ENCODE measurements at places on chromosomes 4 and X. TPM values are rescaled to one million over a fixed set of nuclear protein-coding genes. Genes with fewer than 3 reads are reported as not detected.

APLN gene
- total RNA-seq, result 0.52 TPM

DMRTC1 gene
- total RNA-seq, result not detected

XK gene
- 4.9 TPM for total RNA-seq

AREG gene
- total RNA-seq, result 7.4 TPM

RBMXL3 gene
- not detected for total RNA-seq

TAF9B gene
- 35.1 TPM for total RNA-seq

TMEM129 gene
- total RNA-seq, result 38.4 TPM

SRPK3 gene
- total RNA-seq, result 2.7 TPM

RGN gene
- total RNA-seq, result 7.0 TPM

F8A1 gene
- 35.7 TPM for total RNA-seq

DNA sequence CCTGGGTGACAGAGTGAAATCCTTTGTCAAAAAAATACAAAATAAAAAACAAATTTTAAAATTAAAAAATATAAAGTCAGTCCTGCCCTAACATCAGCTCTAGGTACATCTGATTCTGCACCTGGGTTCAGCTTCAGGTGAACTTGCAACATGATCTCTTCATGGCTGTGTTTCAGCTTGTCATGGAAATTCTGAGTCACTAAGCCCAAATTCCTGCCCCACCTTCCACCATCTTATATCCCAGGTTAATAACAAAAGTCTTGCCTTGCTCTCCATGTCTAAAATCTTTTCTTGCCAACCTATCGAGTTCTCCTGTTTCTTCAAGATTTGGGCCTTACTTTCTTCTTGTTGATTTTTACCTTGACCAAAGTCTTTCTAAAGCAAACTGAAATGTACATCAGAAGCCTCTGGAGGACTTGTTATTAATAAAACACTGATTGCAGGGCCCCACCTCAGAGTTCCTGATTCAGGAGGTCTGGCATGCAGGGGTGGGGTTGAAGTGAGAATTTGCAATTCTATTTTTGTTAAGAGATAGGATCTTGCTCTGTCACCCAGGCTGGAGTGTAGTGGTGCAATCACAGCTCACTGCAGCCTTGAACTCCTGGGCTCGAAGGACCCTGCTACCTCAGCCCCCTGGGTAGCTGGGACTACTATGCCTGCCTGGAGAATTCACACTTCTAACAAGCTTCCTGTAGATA is 125.8 kb upstream of the VCX3A start:
- DNase-seq, result no peak

- no peak for DNase-seq
These were observed 43.4 kb downstream of the OSTC start for GRCh38 chr4:108693819-108694218.

- no peak for DNase-seq
These were observed 24.9 kb downstream of the AR start for GRCh38 chrX:67568769-67569168.

DNA sequence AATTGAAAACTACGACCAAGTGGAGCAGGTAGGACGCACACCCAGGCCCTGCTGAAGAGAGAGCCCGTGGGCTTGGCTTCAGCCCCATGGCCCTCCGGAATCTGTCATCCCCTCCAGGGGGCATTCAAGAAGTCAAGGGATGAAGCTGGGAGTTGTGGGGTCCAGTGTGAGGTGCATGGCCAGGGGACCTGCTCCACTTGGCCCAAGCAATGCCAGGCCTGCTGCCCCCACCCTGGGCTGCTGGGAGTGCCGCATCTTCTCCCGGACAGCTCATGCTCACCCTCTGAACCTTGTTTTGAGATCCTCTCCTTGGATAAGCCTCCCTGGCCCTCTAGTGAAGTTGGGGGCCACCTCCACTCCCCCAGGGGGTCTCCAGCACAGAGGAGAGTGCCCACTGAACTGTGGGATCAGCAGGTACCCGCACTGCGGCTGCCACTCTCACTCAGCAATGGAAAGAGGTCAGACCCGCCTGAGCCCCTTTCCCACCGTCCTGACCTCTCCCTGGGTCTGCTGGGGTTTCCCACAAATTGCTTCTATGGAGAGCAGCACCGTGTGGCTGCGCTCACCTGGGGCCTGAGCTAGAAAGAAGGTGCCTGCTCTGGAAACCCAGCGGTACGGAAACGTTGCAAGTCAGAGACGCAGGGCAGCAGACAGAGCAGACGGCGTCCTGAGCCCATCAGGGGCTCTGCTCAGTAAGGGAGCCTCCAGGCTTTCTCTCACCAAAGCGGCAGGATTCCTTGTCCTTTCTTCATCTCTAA is 5.0 kb upstream of the ABLIM2 start:
- DNase-seq, result no peak

GRCh38 chrX:9867226-9867625 is 81.0 kb downstream of the SHROOM2 start:
- no peak for DNase-seq

GRCh38 chrX:2462780-2463179 is 38.0 kb downstream of the DHRSX start:
- DNase-seq, result no peak

GRCh38 chrX:79369871-79370270 is 2.7 kb upstream of the ITM2A start:
- DNase-seq, result no peak

- no peak for DNase-seq
These were observed 206.0 kb downstream of the DCTD start for GRCh38 chr4:182711211-182711610.

DNA sequence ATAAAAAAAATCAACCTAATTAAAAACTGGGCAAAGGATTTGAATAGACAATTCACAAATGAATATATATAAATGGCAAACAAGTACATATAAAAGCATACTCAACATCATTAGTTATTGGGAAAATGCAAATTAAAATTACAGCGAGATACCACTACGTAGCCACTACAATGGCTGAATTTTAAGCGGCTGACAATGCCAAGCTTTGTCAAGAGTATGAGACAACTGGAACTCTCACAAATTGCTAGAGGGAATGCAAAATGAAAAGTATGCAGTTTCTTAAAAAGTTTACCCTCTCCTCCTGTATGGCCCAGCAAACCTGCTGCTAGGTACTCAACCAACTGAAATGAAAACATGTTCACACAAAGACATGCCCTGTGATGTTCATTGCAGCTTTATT is 34.8 kb downstream of the ZFP42 start:
- no peak for DNase-seq

GRCh38 chr4:137635601-137636000 is 103.3 kb upstream of the PCDH18 start:
- no peak for DNase-seq

DNA sequence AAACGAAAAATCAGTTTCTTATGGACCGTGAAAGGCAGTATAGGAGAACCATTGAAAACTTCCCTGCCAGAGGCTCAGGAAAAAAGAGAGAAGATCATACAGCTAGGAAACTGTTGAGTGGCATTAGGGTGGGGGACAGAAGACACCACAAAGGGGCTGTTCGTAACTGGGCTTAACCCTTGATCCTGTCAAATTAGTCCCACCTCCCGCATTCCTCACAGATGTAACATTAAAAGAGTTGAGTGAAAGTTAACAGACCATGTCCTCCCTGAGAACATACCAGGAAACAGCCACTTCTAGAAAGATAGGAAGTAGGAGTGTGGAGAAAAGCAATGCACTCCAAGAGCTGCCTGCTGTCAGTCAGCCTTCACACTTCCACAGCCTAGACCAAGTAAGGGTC is 8.7 kb downstream of the SHROOM4 start:
- no peak for DNase-seq

GRCh38 chrX:53246231-53246630 is 21.2 kb upstream of the KDM5C start:
- no peak for DNase-seq

GRCh38 chr4:174549721-174550120 is 27.4 kb upstream of the HPGD start:
- DNase-seq, result no peak

DNA sequence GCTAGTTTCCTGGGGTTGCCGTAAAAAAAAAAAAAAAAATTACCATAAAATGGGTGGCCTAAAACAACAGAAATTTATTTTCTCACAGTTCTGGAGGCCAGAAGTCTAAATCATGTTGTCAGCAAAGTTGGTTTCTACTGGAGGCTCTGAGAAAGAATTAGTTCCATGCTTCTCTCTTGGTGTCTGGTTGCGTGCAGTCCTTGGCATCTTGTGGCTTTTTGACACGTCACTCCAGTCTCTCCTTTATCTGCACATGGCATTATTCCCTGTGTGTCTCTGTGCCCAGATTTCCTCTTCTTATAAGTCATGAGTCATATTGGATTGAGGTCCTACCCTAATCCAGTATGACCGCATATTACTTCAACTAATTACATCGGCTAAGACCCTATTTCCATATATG is 38.7 kb downstream of the SPATA4 start:
- DNase-seq, result no peak

GRCh38 chr4:7861440-7861881 is 78.2 kb downstream of the AFAP1 start:
- no peak for DNase-seq

DNA sequence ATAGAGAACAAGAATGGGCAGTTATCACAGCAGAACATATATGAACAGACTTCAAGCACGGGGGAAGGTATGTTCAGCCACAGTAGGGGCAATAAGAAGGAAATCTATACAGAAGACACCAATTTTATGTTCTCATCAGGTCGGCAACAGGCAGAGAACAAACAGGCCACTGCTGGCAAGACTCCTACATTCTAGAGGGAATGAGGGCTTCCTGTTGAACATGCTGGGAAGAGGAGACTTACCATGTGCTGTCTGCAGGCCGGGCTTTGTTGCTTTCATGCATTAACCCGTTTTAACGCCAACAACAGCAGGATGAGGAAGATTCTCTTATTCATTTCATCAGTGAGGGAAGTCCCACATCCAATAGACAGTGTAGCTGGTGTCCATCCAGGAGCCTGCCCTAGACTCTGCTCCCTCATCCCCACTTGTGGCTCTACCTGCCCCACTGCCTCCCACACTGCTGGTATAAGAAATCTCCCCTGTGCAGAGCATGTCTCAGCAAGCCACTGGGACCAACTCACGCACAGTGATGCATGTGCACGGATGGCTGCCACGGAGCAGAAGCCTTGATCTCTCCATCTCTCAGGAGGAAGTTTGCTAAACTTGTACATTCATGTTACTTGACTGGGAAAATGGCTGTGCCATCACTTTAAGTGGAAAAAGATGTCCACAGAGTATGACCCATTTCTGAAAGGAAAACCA is 84.5 kb downstream of the ACOX3 start:
- no peak for DNase-seq

GRCh38 chr4:128322986-128323385 is 35.4 kb upstream of the PGRMC2 start:
- no peak for DNase-seq

DNA sequence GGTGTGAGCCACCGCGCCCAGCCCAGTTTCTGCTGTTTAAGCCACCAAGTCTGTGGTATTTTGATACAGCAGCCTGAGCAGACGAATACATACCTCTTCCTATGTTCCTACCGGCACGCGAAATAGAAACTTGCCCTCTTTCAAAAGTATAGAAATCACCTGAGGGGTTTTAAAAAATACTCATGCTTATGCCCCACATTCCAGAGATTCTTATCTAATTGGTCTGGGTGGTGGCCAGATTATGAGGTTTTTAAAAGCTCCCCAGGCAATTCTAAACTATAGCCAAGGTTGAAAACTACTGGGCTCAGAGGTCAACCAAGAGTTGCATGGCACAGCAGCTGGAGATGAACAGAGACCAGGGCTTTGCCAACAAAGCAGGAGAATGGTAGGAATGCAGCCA is 24.9 kb upstream of the HUWE1 start:
- DNase-seq, result no peak

GRCh38 chr4:40978548-40978947 is 228.8 kb downstream of the NSUN7 start:
- no peak for DNase-seq

DNA sequence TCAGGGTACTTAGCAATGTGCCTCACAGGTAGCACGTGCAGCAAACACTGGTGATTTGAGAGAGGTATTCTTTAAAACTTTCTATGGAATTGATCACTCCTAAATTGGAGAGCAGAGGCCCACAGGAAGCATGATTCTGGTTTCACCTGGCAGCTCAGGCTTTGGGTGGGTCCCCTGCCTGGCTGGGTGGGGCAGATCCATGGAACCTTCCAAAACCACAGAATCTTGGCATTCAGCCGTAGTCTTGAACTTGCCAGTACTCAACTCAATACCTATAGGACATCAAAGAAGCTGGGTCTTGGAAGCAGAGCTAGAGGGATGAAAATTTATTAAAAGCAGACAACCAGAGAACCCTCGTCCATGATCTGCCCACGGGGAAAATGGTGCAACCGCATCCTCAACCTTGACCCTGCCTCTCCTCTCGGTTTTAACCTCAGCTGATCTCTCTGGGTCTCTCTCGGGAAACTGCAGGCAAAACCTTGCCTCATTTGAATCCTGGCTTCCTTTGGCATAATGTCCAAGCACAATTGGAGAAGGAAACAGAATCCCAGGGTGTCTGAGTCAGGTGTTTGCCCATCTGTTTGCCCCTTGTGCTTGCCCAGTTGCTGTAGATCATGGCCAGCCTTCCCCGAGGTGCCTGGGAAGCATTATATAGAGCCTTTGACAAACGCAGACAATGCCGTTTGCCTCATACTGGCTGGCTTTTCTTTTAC is 22.9 kb downstream of the OTOP1 start:
- no peak for DNase-seq

DNA sequence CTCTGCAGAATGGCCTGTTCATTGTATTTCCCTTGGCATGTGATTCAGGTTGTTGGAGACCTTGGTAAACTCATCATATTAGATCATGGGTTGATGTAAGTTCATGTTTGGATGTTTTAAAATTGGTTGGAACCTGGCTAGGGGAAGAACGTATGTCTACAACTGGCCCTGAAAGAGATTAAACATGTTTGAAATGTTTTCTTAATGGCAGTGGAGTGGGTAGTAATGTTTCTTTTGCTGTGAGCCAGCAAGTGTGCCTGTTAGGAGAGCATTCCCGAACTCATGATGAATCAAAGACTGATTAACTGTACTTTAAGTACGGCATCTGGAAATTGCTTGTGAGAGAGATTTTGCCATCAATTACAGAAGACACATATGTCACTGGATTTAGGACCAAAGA is 44.5 kb upstream of the SLC4A4 start:
- DNase-seq, result no peak

DNA sequence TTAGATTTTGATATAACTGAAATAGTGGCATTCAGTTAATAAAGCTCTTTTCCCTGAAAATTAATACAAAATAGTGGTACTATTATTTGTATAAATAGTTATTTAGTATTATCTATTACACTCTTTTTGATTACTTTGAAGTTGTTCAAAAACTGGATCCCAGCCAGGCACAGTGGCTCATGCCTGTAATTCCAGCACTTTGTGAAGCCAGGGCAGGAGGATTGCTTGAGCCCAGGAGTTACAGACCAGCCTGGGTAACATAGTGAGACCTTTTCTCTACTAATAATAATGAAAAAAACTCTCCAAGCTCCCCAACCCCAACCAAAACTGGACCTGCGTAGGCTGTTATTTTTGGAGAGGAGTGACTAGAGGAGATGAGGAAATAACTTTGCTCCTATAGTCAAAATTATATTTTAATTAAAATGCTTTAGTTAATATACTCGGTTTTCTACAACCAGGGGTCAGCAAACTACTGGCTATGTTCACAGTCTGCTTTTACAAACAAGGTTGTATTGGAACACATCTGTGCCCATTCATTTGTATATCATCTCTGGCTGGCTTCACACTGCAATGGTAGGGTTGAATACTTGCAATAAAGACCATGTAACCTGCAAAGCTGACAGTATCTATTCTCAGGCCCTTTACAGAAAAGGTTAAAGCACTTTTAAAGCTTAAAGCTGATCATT is 27.6 kb downstream of the GUCY1A1 start:
- no peak for DNase-seq
